ENCODE measurements at places on chromosomes 3 and 15.
A peak's percentile ranks its signal among the peaks of the same experiment; 100 is the strongest.

DNA sequence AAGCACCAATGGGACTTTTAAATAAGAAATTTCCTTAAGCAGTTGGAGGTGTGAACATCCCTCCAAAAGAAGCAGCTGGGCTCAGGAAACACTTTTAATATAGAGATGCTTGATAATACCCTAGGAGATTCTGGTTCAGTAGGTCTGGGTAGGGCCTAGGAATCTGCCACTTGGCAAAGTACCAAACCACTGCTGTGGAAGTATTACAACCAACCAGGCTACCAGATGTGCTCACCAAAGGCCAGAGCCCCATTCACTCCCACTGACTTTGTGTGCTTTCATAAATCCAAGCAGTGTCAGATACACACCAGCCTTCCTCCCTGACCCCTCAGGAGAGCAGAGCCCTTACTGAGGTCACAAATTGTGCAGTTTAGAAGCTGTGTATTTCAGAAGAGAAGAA, 162.6 kb downstream of the CCNL1 start:
- DNase-seq = no peak

DNA sequence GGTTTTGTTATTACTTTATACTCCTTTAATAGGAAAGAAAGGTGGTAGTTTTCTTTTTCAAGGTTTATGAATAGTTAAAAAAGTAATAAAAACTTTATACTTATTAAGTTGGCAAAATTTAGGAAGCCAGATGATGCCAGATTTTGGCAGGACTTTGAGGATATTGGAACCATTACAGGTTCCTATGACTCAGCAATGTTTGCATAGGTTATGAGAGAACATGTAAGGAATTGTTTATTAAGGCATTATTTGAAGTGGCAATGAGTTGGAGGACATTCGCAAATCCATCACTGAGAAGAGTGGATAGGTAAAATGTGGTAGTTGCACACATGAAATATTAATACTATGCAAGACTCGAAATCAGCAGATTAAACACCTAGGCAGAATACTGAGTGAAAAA, 29.9 kb downstream of the CDAN1 start:
- no peak for DNase-seq

GRCh38 chr3:77329116-77329515, 289.2 kb downstream of the ROBO2 start:
- DNase-seq = no peak

DNA sequence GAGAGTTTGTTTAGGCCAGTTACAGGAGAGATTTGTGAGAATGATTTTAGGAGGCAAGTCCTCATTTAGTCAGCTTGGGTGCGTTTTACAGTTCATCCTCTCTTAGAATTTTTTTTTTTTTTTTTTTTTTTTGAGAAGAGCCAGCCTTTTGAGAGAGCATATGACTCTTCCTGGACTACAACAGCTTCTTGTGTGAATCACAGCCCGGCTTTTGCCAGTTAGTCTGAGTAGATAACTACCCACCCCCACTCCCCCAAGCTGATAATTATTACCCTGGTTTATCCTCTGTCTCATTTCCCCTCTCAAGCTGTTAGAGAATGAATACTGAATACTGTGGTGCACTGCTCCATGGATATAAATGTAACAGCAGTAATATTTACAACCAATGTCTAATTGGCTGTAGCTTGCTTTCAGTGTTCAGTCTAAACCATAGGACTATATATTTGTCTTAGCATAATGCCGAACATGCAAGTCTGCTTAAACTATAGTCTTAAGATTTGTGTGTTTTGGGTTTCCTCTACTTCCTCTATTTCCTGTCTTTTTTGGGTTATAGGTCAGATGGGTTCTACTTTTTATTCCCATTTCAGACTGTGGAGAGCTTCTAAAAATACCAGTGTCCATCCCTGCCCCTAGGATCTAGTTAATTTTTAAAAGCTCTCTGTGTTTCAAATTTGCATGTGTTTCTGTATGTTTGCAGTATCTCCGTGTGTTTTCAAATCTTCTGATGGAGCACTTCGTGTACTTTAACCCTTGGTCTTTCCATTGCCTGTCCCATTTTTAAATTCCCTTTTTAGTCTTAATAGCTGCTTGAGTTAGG, 8.0 kb downstream of the CHD2 start:
- no peak for DNase-seq

- DNase-seq = no peak
Observed at GRCh38 chr3:109642025-109642424, 304.7 kb upstream of the DPPA4 start.

- no peak for DNase-seq
Observed at GRCh38 chr15:38961456-38961855, 396.8 kb upstream of the RASGRP1 start.

GRCh38 chr15:68582236-68582635, 3.4 kb downstream of the CORO2B start:
- no peak for DNase-seq

- no peak for DNase-seq
Observed at GRCh38 chr3:10557781-10558373, 52.5 kb upstream of the ATP2B2 start.

GRCh38 chr15:76954744-76955143, 23.2 kb downstream of the RCN2 start:
- no peak for DNase-seq

DNA sequence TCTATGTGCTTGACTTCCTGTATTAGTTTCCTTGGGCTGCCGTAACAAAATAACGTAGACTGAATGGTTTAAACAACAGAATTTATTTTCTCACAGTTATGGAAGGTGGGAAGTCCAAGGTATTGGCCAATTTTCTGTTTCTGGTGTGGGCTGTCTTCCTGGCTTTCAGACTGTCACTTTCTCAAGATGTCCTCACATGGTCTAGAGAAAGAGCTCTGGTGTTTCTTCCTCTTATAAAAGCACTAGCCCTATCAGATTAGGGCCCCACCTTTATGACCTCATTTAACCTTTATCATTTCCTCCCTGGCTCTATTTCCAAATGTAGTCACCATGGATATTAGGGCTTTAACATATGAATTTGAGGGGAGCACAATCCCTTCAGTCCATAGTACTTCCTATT, 54.6 kb downstream of the SPRED1 start:
- DNase-seq = no peak

DNA sequence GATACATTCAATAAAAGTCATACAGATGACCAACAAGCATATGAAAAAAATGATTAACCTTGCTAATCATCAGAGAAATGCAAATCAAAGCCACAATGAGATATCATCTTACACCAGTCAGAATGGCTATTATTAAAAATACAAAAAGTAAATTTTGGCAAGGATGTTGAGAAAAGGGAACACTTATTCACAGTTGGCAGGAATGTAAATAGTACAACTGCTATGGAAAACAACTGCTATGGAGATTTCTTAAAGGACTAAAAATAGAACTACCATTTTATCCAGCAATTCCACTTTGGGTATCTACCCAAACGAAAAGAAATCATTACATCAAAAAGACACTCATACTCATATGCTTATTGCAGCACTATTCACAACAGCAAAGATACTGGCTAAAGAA, 1121.8 kb downstream of the TBL1XR1 start:
- no peak for DNase-seq

DNA sequence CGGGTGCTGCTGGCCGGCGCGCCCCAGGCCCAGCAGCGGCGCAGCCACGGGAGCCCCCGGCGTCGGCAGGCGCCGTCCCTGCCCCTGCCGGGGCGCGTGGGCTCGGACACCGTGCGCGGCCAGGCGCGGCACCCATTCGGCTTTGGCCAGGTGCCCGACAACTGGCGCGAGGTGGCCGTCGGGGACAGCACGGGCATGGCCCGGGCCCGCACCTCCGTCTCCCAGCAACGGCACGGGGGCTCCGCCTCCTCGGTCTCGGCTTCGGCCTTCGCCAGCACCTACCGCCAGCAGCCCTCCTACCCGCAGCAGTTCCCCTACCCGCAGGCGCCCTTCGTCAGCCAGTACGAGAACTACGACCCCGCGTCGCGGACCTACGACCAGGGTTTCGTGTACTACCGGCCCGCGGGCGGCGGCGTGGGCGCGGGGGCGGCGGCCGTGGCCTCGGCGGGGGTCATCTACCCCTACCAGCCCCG, 777 bp downstream of the LOXL1 start:
- no peak for DNase-seq

DNA sequence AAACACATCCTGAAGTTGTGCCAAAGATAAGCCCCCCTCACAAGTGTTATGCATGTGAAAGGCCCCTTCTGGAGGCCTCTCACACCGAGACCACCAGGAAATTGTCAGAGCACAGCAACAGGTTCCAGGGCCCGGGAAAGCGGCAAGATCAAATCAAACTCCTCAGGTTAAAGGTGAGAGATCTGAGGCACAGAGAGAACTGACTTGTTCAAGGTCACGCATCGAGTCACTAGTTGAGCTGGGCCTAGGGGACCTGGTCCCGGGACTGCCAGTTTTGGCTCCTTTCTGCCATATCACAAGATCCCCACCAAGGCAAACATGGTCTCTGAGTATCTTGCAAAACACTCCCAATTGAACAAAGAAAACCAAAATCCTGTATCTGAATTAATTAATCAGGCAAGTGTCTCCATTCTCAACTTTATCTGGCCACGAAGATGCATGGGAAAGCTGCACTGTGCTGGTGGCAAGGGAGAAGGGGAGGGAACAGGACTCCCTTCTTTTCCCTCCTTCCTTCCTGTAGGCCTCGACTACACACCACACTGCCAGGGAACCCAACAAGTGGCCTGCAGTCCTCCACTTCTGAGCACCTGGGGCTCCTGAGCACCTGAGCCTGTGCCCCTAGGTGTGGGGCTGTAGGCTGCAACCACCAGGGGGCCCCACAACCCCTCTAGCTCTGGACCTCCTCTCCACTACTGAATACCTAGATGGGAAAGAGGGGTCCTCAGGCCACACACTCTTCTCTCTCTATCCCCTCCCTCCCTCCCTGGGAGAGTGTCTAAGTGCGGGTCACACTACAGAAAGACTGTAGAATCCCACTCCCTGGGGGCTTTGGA, 37.3 kb downstream of the ANP32A start:
- peak; percentile 63 for DNase-seq

DNA sequence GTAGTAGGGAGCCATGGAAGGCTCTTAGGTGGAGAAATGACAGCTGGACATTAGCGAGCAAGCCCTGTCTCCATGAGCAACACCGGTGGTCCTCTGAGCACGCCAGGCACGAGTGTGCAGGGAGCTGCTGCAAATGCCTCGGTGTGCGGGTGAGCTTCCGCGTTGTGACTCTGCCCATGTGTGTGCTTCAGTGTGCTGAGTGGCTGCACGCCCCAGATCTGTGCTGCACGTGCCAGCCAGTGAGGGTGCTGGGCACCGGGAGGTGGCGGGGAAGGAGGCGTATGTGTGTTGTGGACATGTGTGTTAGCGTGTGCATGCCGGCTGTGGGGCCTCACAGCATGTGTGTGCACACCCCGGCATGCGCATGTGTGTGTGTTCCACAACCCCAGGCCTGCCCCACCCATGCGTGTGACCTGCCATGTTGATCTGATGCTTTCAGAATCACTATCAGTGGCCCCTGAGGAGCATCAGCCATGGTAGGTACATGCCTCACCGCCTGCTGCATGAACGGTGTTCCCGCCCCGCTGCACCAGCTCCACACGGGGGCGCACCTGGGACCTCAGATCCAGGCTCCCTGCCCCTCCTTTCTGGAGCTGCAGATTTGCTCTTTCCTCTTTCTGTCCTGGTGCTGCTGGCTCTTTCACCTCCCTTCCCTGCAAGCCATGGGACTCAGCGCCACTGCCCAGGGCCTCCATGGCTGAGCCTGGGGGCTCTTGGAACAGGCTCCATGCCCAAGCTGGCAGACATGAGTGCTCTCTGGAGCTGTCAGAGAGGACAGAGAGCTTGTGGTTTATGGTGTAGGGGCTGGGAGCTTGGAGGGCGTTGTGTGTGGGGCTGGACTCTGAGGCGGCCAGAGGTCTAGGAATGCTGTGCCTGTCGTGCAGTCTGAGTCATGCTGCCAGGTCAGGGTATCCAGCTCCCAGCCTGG, 169.4 kb downstream of the TBC1D2B start:
- DNase-seq = peak; percentile 45

GRCh38 chr3:69774029-69774428, 34.8 kb downstream of the MITF start:
- DNase-seq = no peak

DNA sequence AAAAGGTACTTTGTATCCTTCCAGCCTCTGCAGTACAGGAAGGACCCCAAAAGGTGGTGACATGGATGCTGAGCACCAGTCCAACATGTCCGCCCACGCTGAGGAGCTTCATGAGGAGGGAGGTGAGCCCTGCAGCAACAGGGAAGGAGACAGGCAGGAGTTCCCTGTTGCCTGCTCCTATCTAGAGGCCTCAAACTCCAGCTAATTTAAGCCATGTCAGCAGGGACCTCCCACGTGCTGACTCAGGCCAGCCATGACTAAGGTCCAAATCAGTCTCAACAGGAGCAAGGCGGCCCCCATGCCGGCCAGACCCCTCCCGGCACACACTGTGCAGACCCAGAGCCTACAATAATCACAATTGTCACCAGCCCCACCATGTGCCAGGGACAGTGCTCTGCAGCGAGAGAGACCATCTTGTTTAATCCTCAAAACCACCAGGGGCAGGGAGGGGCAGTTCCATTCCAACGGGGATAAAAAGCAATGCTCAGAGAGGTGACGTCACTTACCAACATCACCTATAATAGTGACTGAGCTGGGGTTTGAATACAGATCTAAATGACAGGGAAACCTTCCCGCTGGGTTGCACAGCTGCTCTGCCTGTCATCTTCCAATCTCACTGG, 54.5 kb upstream of the GATA2 start:
- DNase-seq = no peak

GRCh38 chr15:63040954-63041353, 1.6 kb upstream of the TPM1 start:
- DNase-seq = no peak

GRCh38 chr15:95327661-95328060, 1002.8 kb upstream of the NR2F2 start:
- DNase-seq = no peak

DNA sequence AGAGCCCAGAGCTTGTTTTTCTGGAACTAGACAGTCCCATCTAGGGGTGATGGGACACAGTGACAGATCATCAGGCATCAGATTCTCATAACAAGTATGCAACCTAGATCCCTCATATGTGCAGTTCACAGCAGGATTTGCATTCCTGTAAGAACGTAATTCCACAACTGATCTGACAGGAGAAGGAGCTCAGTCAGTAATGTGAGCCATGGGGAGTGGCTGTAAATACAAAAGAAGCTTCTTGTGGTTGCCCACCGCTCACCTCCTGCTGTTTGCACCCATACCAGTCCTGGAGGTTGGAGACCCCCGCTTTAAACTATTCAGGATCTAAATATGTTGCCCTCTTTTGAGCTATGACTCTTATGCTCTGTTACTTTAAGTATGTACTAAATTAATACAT, 167.3 kb downstream of the ALCAM start:
- DNase-seq = no peak

DNA sequence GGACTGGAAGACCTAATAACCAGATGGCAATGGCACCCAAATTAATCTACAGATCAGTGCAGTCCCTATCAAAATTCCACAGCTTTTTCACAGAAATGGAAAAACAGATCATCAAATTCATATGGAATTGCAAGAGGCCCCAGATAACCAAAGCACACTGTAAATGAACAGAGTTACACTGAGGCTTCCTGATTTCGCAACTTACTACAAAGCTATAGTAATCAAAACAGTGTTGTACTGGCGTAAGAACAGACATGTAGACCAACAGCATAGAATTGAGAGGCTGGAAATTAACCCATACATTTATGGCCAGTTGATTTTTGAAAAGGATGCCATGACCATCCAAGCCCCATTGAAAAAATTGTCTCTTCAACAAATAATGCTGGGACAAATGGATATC, 16.2 kb downstream of the XPC start:
- no peak for DNase-seq

GRCh38 chr15:33149919-33150318, 44.6 kb downstream of the FMN1 start:
- DNase-seq = no peak

- no peak for DNase-seq
Observed at GRCh38 chr15:80060356-80061006, 1.0 kb downstream of the ZFAND6 start.

- DNase-seq = no peak
Observed at GRCh38 chr3:14288833-14289451, 110.3 kb downstream of the LSM3 start.
